Heart left ventricle (tissue), 16 donors: ENCODE measurements at places on chromosomes 12 and 14.

GRCh38 chr12:26732005-26732908 lies 100.7 kb downstream of the ITPR2 start:
- DNase-seq, result no peak

- no peak for DNase-seq
Measured at GRCh38 chr14:73280903-73281302, 43.6 kb downstream of the PAPLN start.

DNA sequence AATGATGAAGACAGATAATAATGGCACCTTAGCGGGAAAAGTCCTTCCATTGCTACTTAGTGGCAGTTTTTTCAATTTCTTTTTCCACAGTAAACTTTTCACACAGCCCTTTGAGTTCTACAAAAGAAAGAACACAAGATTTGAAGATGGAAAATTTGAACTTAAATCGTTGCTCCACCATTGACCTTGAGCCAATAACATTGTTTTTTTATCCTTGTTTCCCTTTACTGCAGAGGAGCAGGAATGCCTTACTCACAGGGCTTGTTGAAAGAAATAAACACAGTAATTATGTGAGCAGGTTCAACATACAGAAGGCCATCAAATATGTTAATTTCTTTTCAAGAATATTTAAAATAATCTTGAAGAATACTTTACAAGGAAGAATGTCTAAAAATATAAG lies 181.5 kb upstream of the KRR1 start:
- no peak for DNase-seq

- no peak for DNase-seq
Measured at GRCh38 chr12:53539526-53539925, 32.2 kb upstream of the NPFF start.

GRCh38 chr12:32005496-32006125 lies 46.4 kb downstream of the RESF1 start:
- DNase-seq, result no peak

GRCh38 chr14:30854492-30854891 lies 19.9 kb upstream of the COCH start:
- DNase-seq, result no peak

GRCh38 chr14:97215263-97215969 lies 418.2 kb downstream of the VRK1 start:
- no peak for DNase-seq

GRCh38 chr14:69005432-69006148 lies 26.5 kb upstream of the ACTN1 start:
- DNase-seq, result peak; percentile 34

GRCh38 chr12:109710205-109710746 lies 3.3 kb upstream of the FAM222A start:
- DNase-seq, result no peak

GRCh38 chr14:24576182-24576581 lies at the start of gene CTSG:
CTSG (minus strand) TSS chr14:24576250; CDS start chr14:24576223, 27 bp downstream.
- no peak for DNase-seq

GRCh38 chr12:32031109-32031508 lies 71.9 kb downstream of the RESF1 start:
- DNase-seq, result no peak

DNA sequence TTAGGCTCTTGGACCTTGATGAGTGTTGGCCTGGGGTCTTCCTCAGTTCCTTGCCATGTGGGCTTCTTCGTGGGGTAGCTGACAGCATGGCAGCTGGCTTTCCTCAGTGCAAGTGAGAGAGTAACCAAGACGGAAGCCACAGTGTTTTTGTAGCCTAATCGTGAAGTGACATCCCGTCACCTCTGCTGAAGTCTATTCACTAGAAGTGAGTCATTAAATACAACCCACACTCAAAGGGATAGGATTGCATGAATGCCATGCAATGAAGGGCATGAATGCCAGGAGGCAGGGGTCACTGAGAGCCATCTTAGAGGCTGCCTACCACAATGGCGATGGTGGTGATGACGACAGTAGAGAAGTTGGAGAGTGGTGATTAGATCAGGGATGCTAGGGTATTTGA lies 13.5 kb upstream of the ASIC1 start:
- DNase-seq, result no peak

GRCh38 chr12:50317203-50317602 lies 33.9 kb upstream of the LIMA1 start:
- DNase-seq, result no peak

GRCh38 chr12:76176940-76177339 lies 92.5 kb upstream of the NAP1L1 start:
- no peak for DNase-seq

DNA sequence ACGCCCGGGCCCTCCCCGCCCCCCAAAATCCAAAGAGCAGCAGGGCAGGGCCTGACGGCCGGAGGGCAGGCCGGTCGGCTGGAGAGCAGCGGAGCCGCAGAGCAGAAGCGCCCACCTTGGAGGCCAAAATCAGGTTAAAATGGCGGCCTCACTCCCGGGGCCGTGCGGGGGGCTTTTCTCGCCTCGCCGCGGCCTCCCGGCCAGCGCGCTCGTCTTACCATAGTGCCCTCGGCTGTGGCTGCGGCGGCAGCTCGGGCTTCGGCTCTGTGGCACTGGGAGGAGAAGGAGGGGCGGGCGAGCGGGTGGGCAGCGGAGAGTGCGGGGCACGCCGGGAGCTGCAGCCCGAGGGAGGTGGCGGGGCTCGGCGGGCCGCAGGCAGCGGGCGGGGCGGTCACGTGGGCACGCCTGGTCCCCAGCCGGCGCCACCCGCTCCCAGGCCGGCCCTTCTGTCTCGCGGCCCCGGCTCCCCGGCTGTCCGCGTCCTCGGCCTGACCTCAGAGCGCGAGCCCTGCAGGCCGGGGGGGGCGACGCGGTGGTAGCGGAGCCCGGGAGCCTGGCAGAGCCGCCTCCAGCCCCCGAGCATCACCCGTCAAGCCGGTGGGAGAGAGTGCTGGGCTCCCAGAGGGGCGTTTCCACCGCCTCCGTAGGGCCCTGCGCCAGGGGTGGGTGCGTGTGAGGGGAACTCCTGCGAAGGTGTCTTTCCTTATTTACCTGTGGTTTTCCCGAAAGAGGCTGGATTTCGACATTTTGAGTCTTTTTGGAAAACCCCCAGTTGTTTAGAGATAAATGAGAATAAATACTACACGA lies at the start of gene CFL2:
Gene CFL2 (minus strand): TSS at position 274 of the 807 bp plus-strand sequence. CDS start 53 bp downstream, at position 221.
- DNase-seq, result peak; percentile 89

- DNase-seq, result no peak
Measured at GRCh38 chr12:7175493-7175892, 14.0 kb upstream of the PEX5 start.

- no peak for DNase-seq
Measured at GRCh38 chr14:72692696-72693095, 201.2 kb downstream of the DPF3 start.

DNA sequence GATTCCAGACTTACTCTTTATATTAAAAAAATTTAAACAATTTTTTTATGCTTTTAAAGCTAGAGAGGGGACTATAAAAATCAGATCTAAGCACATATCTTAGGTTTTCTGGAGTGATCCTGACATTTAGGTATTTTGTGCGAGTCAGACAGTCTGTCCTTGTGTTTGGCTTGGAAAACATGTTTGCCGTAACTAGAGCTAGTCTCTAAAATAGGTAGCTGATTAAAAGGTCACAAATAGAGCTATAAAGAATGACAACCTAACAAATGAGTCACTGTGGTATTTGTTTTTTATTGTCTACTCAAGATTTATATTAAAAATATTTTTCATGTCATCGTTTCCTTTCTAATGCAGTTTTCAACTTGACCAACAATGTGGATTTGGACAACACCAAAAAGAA lies 73.4 kb downstream of the MNAT1 start:
- DNase-seq, result no peak

DNA sequence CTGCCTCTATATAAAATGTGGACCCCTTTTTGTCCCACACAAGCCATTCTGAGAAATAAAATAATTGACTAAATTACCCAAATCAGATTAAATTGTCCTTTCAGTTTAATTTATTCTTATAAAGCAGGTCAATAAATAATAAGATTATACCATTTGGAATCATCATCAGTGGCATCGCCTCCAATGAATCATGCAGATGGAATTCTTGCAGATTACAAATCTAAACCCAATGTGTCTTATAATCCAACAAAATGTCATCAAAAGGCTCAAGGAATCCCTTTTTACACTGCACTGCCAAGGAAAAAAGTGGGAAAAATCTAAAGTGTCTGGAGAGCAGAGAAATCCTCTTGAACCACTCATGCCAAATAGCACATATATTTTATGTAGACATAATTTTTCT lies 138.2 kb upstream of the TSPAN8 start:
- DNase-seq, result no peak

DNA sequence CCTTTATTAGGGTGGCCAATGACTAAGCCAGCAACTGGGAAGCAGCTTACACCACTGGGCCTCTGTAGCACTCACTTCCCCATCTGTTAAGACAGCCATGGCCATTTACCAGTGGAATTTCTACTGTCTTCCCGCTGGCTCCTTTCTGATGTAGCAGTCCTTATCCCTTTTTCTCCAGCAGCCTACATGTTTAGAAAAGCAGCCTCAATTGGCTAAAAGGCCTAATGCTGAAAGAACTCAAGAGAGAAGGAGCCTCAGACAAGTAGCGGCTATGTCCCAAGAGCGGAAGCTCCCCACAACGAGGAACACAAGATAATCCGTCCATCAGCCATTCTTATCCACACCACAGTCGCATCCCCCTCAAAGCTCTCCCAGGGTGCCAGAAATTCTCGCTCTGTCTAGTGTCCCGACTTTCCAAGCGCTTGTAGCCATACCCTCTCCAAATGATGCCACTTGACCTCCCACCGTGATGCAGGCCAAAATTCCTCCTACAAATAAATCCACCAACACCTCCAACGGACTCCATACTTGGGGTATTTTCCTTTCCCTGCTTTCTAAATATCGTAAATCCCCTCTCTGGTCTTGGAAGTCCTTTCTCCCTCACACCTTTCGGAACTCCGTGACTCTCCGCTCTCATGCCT lies 624 bp downstream of the M6PR start:
- DNase-seq, result no peak

DNA sequence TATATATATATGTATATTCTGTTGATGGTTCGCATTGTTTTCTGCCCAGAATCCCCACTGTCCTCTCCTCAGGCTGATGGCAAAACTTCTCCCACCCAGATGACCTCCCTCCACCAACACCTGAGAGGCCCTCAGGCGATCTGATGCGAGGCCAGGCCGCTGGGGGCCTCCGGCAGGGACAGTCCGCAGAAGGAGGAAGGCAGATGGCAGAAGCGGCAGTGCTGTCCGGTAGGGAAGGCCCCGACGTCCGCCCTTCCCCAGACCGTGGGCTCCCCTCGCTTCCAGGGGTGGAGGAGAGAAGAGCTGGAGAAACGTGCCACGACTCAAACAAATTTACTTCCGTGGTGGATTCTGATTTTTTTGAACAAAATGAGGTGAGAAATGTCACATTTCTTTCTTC lies 178.3 kb upstream of the RGS6 start:
- no peak for DNase-seq

DNA sequence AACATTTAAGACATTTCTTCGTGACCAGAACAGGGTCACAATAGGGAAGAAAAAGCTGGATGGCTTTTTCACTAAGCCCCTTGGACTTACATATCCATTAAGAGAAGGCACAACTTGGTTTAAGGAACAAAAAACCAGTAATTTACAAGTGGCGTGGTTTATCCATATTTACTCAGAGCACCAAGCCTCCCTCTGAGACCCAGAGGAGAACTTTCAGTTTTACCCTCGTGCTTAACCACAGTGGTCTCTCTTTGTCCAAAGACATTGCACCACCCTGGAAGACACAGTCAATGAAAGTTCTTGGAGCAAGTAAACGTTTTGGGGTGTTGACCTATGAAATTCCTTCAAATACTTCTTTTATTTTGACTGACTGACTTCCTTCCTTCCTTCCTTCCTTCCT lies 52.5 kb downstream of the SSPN start:
- no peak for DNase-seq

- no peak for DNase-seq
Measured at GRCh38 chr12:7444076-7444475, at the start of gene CD163L1. CD163L1 (minus strand) TSS chr12:7444153; CDS start chr12:7444127, 26 bp downstream.

DNA sequence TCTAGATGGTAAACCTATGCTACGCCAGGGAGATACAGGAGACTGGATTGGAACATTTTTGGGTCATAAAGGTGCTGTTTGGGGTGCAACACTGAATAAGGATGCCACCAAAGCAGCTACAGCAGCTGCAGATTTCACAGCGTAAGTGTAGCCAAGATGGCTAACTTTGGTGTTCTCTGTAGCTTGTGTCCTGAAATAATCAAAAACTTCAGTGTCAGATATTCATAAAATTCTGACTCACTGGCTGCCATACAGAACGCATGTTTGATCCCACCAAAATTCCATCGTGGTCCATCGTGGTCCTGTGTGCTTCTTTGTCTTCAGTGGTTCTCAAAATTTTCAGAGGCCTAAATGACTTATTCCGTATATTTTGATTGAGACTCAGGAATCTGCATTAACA lies 1.3 kb downstream of the STRAP start:
- no peak for DNase-seq

DNA sequence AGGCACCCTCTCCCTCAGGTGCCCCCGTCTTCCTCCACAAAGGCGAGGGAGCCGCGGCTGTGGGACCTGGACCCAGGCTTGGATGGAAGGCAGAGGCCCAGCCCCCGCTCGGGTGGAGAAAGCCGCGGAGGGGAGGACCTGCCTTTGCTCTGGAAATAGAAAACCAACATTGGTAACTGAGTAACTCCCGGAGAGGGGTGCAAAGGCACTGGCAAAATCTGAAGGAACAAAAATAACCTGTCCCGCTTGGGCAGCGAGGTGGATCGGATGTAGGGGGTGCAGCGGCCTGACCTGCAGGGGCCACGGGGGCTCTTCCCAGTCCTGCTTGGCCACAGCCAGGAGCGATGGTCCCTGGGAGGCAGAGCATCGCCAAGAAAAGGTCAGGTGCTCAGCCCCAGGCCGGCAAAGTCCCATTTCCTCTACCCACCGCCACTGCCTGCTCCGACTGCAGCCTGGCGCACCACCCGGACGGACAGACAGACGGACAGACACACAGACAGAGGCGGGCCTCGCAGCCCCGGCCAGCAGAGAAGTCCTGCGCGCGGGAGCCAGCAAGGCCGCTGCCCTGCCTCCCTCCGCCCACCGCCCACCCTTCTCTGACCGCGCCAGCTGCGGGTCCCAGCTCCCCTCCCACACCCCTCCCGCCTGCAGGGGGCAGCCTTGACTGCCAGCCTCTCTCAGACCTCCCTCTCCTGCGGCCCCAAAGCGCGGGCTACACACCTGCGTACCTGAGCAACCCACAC lies 21.4 kb upstream of the TMEM106C start:
- DNase-seq, result no peak
